Keratinocyte (primary cell): ENCODE measurements at places on chromosomes 3 and 15.

GRCh38 chr3:77222701-77223100 is 182.8 kb downstream of the ROBO2 start:
- no peak for DNase-seq

DNA sequence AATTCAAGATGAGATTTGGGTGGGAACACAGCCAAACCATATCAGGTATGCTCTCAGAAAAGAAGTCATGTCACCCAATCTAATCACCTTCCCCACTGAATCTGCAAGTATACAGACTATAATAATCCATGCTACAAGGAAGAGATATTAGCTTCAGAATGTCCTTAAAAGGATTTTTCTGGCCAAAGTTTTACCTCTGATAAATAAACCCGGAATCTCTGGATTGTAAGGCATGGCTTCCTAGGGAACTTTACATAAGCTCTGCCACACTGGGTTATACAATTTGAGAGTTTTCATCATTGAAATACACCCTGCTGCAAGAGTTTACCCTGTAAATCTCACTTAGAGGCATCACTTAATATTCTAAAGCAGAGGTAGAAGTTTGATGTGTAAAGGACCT is 330.5 kb upstream of the KCNMB2 start:
- DNase-seq, result no peak

DNA sequence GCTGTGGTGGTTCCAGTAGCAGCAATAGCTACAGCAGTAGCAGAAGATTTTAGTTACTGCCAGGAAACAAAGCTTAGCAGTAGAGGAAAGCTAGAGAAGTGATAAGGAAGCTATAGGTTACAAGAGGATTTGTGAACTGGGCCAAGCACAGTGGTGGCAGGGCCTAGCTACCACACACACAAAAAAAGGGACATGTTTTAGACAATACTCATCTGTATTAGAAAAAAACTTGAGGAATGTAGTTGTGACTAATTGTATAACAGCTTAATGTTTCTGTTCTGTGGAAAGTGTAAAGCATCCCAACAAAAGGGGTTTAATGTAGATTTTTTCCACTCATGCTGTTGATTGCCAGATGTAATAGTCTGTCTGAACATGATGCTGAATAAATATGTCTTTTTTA is 29.9 kb upstream of the PFN2 start:
- no peak for DNase-seq

DNA sequence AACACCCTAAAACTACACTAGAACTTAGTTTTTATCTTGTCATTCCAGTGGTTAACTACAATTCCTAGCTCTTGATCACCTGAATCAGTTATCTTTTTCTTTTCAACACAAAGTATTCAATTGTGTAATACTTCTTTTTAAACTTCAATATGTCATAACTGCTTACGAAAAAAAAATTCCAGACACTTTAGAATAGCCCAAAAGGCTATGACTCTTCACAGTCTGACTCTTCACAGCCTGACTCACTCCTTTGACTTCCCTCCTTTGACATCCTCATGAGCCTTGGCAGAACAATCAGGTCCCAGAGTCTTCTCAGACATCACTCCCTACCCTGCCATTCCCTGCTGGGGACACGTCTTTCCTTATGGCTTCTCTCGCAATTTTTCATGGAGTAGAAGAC is 727.1 kb downstream of the ROBO1 start:
- peak; percentile 68 for DNase-seq

DNA sequence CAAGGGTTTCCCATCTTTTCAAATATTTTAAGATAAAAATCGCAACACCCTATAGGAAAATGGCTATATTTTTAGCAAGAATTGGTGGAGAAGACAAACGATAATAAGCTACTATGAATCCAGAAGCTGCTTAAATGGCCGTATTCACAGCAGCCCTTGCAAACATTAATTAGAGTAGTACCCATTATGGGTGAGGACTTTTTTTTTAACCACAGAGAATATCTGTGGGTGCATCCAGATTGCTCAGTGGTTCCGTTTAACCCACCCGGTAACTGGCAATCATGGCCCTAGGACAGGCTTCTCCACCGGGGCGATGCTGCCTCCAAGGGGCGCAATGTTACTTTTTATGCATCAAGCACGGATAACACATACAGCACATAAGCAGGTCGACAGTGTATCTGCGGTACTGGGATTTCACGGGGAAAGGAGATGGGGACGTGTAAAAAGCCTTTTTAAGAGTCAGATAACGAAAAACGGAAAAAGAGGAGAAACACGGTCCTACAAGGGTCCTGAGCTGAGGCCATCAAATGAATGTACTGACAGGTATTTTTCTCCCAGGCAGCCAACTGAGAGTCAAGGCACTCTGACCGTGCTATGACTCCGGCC is 968 bp upstream of the TMEM266 start:
- DNase-seq, result no peak

GRCh38 chr3:277873-278272 is 81.3 kb downstream of the CHL1 start:
- no peak for DNase-seq

DNA sequence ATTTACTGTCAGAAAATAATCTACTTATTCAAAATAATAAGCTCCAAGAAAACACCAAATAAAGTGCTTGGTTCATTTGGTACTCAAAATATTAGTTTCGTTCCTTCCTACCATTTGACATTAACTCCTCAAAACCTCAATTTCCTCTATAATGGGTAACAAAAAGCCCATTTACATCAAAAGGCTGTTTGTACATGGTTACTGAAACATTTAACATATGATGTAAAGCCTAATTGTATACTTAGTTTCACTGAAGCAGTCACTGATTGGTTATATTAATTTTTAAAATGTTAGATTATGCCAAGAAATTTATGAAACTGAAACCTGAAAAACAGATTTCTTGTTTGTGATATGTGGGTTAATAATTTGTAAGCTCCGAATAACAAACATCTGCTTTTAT is 14.7 kb downstream of the XRN1 start:
- DNase-seq, result no peak

GRCh38 chr15:51307811-51308210 is 30.6 kb downstream of the CYP19A1 start:
- no peak for DNase-seq

GRCh38 chr3:63192248-63192647 is 85.9 kb upstream of the SYNPR start:
- DNase-seq, result no peak

GRCh38 chr15:92197746-92198145 is 195.9 kb upstream of the ST8SIA2 start:
- no peak for DNase-seq

- no peak for DNase-seq
Observed at GRCh38 chr3:52403955-52404354, 40.9 kb downstream of the SEMA3G start.

DNA sequence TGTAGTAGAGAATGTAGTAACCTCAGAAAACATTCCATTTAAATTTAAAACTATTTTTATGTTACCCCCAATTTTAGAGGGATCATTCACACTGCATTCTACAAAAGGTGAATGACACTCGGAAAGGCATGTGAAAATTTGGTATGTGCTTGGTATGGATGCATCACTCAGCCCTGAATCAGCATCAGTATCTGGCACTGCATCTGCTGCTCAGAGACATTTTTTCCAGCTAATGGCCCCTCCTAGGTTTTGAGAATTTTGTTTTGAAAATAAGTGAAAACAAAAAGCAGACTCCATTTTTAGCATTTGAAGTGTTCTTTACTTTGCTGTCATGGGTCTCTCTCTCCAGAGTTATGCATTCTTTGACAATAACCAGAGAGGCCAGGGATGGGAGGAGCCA is 15.6 kb upstream of the WWTR1 start:
- no peak for DNase-seq

DNA sequence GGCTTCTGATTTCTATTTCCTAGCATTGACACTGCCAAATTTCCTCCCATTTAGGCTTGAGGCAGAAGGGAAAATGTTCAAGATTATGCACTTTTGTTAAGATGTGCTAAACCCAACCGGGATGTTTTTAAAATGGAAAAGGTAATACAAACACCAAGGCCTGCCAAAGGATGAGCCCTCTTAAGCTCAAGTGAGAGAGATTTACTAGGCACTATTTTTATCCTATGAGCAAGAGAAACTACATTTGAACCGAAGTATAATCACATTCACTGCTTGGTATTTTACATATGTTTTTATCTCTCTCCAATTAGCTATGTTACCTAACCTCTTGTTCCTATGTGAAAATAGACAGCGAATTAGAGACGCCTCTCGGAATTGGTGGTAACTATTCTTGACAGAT is 295.8 kb downstream of the GABRB3 start:
- no peak for DNase-seq

DNA sequence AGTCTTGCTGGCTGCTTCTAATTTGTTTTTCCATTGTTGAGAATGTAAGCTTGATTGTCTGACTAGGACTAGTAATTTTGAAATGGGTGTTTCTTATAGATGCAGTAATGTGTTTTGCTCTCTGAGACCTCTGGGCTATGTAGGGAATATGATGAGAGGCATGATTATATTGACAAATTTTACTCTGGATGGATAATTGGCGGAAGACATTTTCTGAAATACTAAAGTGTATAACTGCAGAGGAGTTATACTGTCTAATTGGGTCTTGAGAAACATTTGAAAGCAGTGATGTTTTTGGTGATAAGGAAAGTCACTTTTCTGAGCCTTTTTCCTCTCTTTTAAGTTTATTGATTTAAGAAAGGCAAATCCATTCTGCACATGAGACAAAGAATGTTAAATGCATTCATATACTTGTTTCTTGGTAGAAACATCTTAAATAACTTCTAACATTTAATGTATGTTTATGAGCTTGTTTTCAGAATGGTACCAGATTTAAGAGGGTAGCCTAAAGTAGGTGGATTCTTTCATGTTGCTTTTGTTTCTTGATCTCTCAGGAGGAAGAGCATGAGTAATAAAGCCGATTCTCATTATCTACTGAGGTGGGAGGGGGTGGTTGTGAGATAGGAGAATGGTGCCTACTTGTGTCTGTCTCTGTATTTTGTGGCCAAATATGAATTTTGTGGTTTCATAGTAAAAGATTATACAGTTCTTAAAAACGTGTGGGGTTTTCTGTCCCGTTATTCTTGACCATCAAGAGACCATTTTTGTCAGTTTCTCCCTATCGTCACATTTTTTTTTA is 2.0 kb downstream of the ATP2C1 start:
- DNase-seq, result no peak

- no peak for DNase-seq
Observed at GRCh38 chr3:76735152-76735551, 304.7 kb upstream of the ROBO2 start.

GRCh38 chr3:182258538-182259177 is 534.6 kb upstream of the ATP11B start:
- DNase-seq, result no peak

- no peak for DNase-seq
Observed at GRCh38 chr3:96813820-96814650, at the start of gene EPHA6. TSS of gene EPHA6 (plus strand) at chr3:96814594.

- no peak for DNase-seq
Observed at GRCh38 chr3:195458316-195458717, 15.5 kb upstream of the ACAP2 start.

DNA sequence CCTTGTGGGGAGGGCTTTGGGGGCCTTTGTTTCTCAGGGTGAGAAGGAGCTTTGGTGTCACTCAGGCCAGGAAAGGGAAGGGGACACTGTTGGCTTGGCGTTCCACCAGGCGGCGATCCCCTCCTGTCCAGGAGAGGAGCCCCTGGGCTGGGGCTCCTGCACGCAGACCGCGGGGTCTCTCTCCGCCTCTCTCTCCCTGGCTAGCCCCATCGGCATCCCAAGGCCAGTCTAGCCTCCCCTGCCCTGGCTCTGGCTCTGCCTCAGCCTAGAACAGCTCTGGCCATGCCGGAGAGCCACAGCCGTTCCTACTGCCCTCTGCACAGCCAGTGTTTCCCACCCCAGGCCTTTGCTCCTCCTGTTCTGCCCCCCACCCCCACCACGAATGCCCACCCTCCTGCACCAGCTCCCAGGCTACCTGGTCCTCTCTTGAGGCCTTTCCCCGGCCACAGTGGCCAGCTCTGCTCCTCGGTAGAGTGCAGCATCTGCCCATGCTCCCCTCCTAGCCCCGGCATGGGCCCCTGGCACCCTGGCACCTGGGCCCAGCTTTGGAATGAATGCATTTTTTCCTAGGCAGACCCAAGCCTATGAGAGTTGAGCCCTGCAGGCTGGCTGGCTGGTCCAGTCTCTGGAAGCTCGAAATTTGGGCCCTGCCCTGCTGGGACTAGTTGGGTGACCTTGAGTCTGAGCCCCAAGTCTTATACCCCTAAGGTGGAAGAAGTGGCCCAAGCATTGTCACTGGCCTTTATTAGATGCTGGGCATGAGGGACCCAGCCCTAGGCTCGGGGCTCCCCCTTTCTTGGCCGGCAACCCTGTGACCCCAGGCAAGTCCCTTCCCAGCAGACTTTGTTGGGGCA is 2.4 kb downstream of the PLXNA1 start:
- DNase-seq, result no peak

DNA sequence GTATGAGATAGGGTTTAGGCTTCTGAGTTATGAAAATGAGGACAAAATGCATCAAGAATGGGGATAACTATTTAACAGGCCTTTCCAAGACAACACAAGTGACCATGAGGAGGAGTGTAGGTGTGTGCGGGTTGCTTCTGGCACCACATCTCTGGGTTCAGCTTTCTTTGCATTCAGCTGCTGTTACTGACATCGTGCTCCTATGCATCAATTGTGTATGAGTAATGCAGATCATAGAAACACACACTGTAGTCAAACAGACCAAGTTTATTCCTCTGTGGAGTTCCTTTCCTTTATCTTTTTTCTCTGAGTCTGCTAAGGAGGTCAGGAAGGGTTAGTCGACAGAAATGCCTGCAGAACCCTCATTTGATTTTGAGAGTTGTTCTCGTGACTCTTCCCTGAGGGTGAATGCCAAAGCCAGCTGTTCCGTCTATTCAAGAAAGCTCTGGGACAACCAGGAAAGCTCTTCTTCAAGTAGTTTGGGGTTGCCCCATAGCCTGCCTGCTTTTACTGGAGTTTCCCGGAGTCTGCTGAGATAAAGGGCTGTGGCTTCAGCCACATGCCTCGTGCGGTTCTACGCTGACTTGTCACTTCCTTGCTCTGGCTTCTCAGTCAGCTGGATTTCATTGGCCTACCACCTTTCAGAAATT is 136.7 kb upstream of the TLE3 start:
- DNase-seq, result no peak

DNA sequence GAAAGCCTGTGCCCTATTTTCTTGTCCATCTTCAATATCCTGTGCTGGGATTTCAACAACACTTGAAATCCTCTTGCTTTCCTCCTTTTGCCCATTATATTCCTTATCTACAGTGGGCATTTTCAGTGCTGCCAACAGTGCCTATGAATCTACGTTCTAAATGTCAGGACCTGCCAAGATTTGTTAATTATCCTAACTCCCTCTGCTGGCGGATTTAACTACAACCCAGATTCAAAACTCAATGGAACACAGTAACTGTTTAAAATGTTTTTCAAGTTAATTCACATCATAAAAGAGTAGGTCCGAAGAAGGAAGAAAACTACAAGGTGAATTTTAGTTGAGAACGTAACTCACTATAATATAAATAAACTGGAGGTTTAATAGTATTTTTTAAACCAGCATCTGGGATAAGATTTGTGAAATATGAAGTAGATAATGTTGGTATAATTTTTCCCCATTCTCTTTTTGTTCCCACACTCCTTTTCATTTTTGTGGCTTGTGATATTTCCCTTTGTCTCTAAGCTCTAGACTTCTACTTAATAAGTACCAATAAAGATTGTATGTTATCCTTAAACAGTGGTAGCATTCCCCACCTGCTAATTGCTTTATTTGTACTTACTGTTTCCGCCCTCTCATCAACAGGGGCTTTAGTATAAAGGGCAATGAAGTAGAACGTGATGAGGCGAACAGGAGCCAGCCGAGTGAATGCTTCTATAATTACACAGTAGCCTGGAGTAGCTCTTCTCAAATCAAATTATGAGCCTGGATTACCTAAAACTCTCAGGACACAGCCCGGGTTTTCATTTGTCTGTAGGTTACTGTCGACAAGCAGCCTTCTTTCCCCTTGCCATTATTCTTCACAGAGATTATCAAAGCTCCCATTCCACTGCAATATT is 302.5 kb upstream of the ATP11B start:
- DNase-seq, result no peak
